Calu3 (cell line): ENCODE measurements at places on chromosomes 4 and X. TPM values are rescaled to one million over a fixed set of nuclear protein-coding genes. Genes with fewer than 3 reads are reported as not detected.

GRCh38 chr4:174538876-174539250 is 16.6 kb upstream of the HPGD start:
- H3K27ac ChIP-seq = no peak overlapping the region
- no peak overlapping the region for H3K4me3 ChIP-seq
- no peaks in the 10 kb centered on the region for H3K4me1 ChIP-seq
- DNase-seq = no peak
- no peaks in the 10 kb centered on the region for H3K27me3 ChIP-seq

DNA sequence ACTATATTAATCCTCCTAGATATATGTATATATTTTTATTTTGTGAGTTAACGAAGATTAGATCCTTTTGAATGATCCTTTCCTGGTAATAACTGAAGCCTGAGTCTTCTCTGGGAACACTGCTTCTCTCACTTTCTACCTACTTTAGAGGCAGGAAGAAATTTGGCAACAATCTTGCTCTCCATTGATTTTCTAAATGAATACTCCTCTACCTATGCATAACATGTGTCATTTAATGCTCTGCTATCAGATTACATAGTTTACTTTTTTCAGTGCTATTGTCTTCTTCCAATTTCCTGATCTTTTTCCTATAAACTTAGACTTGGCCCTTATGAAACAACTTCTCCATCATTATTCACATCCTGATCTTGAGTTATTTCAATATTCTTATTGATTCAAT is 60.4 kb upstream of the PDHA2 start:
- no peak for DNase-seq
- H3K36me3 ChIP-seq = no peaks in the 10 kb centered on the region
- H3K27ac ChIP-seq = no peak overlapping the region
- no peak overlapping the region for H3K4me3 ChIP-seq

- H3K4me1 ChIP-seq = no peaks in the 10 kb centered on the region
- no peak overlapping the region for H3K4me3 ChIP-seq
- H3K27ac ChIP-seq = no peak overlapping the region
- no peaks in the 10 kb centered on the region for H3K27me3 ChIP-seq
These were observed 33.1 kb downstream of the IL15 start for GRCh38 chr4:141669501-141669900.

- no peaks in the 10 kb centered on the region for H3K4me1 ChIP-seq
- no peak overlapping the region for H3K27ac ChIP-seq
- no peak overlapping the region for H3K4me3 ChIP-seq
- H3K27me3 ChIP-seq = no peaks in the 10 kb centered on the region
These were observed 114.7 kb downstream of the NWD2 start for GRCh38 chr4:37359261-37359660.

DNA sequence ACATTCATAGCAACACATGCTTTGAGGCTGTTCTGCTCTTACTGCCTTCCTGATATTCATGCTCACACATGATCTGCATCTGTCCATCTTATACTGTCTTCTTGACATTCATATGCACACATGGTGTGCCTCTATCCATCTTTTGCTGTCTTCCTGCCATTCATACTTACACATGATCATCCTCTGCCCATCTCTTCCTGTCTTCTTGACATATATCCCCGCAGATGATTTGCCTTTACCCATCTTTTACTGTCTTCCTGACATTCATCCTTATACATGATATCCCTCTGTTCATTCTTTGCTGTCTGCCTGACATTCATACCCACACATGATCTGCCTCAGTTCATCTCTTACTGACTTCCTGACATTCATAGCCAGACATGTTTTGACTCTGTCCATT is 36.8 kb downstream of the SCML1 start:
- H3K27me3 ChIP-seq = peaks cover 16% of the 10 kb centered on the region
- H3K27ac ChIP-seq = no peak overlapping the region
- H3K36me3 ChIP-seq = no peaks in the 10 kb centered on the region
- no peak overlapping the region for H3K4me3 ChIP-seq
- no peak for DNase-seq

DNA sequence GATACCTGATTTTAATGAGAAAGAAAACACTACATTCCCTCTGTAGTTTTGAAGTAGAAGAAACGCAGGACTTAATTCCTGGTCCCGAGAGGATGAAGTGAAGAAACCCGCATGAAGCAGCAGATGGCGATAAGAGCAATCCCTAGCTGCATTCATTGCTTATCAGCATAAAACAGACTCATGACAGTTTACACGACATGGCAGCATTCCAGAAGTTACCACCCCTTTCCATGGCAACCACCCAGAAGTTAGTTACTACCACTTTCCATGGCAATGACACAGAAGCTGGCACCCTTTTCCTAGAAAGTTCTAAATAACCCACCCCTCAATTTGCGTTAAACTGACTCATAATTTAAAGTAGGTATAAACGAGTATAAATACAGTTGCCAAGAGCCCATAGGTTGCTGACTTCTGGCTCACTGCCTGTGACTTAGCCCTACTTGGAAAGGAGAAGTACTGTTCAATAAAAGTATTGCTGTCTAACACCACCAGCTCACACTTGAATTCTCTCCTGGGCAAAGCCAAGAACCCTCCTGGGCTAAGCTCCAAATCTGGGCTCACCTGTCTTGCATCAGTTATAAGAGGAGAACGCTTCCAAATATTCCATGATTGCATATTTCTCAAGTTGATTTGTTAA is 5.5 kb upstream of the XAGE2 start:
- no peaks in the 10 kb centered on the region for H3K4me1 ChIP-seq
- no peak overlapping the region for H3K27ac ChIP-seq
- H3K36me3 ChIP-seq = no peaks in the 10 kb centered on the region
- no peaks in the 10 kb centered on the region for H3K27me3 ChIP-seq
- no peak overlapping the region for H3K4me3 ChIP-seq
- DNase-seq = peak; percentile 28

The WDFY3 gene
- 25.1 and 31.5 TPM in 2 replicates for total RNA-seq
